ENCODE measurements at places on chromosomes 12 and 14.

GRCh38 chr12:129615001-129615400 is 288.8 kb downstream of the TMEM132D start:
- no peak for DNase-seq

DNA sequence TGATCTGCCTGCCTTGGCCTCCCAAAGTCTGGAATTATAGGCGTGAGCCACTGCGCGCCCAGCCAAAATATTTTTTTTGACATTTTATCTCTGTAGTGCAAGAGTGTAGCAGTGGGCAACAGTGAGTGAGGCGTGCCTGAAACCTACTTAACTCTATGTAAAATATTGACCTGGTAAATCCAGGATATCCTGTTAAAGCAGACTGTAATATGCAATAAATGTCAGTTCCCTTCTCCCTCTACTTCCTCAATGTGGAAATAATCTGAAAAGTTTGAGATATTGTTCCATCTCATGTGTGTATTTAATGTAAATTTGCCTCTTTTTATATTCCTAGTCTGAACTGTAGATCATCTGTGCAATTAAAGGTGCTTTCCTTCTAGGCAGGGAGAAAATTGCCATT is 9.5 kb upstream of the CDK17 start:
- no peak for DNase-seq

DNA sequence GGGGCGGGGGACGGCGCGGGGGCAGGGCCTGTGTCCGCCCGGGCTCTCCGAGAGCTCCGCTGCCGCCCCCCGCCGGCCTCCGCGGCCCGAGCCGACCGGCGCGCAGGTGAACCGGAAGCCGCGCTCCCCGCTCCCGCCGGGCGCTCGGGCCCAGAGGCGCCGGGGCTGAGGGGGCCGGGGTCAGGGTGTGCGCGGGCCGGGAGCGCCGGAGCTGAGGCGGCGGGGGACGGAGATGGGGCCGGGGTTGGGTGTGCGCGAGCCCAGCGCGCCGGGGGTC is 431 bp downstream of the HIP1R start:
- no peak for DNase-seq

DNA sequence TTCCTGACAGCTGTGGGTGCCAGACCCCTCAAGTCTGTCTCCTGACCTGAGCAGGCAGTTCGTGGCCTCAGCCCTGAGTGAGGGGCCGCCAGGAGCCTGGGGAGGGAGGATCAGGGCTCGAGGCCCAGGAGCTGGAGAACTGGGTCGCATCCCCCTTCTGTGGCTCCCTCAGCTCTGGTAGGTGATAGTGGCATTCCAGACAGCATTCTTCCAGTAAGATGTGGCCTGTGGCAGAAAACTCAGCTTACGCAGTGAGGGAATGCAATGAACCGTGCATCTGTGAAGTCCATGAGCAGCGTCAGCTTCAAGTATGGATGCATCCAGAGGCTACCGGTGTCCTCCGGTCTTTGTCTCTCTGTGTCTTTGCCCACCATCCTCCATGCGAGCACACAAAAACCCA is 28.4 kb upstream of the FBRSL1 start:
- DNase-seq, result no peak

DNA sequence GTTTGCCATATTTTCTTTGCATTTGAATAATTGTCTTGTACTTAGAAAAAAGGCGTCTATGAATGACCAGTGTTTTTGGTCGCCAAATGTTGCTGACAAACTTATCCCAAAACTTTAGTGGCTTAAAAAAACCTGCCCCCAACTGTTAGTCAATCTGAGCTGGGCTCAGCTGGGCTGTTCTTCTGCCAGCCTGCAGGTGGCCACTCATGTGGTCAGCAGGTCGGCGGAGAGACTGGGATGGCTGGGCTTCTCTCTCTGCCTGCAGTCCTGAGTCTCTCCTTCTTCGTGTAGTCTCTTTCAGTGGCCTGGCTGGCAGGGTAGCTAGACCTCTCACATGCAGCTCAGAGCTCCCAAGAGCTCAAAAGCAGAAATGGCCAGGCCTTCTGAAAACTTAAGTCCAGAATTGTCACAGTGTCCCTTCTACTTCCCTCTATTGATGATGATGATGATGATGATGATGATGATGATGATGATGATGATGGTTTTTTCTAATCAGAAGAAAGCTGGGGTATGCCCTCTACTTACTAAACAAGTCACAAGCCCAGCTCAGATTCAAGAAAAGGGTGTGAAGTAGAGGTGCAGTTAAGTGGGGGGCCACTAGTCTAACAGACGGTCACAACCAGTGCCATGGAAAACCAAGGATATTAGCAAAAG is 87.9 kb downstream of the PTPN11 start:
- no peak for DNase-seq

DNA sequence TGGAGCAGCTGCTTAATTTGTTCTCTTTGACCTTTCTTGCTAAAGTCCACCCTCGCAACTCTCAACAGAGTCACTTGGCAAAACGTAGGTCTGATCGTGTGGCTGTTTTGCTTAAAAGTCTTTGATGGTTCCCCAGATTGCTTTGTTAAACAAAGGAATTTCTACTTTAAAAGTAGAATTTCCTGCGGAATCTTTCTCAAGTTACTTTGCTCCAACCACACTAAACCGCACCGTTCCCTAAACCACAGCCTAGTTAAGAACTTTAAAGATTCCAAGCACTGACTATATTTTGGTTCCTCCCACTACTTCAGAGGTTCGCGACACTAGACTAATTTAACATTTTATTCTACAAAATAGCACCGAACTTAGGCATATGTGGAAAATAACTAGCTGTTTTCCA is 114.8 kb upstream of the FGD4 start:
- DNase-seq, result no peak

GRCh38 chr14:53004976-53005375 is 54.1 kb upstream of the FERMT2 start:
- no peak for DNase-seq

GRCh38 chr14:94441130-94441529 is 11.5 kb downstream of the SERPINA11 start:
- DNase-seq, result no peak

GRCh38 chr14:57085801-57086200 is 182.9 kb downstream of the EXOC5 start:
- no peak for DNase-seq

- DNase-seq, result no peak
Measured at GRCh38 chr12:57657744-57658143, 24.7 kb upstream of the B4GALNT1 start.

- DNase-seq, result no peak
Measured at GRCh38 chr14:89724628-89724960, 229.9 kb downstream of the EFCAB11 start.

- no peak for DNase-seq
Measured at GRCh38 chr12:104630230-104630670, 173.5 kb downstream of the CHST11 start.

GRCh38 chr12:11967376-11968047 is 103.2 kb upstream of the BCL2L14 start:
- DNase-seq, result no peak

- no peak for DNase-seq
Measured at GRCh38 chr14:101821528-101821927, 60.0 kb downstream of the PPP2R5C start.

GRCh38 chr12:42885677-42886076 is 296.1 kb upstream of the PRICKLE1 start:
- no peak for DNase-seq

DNA sequence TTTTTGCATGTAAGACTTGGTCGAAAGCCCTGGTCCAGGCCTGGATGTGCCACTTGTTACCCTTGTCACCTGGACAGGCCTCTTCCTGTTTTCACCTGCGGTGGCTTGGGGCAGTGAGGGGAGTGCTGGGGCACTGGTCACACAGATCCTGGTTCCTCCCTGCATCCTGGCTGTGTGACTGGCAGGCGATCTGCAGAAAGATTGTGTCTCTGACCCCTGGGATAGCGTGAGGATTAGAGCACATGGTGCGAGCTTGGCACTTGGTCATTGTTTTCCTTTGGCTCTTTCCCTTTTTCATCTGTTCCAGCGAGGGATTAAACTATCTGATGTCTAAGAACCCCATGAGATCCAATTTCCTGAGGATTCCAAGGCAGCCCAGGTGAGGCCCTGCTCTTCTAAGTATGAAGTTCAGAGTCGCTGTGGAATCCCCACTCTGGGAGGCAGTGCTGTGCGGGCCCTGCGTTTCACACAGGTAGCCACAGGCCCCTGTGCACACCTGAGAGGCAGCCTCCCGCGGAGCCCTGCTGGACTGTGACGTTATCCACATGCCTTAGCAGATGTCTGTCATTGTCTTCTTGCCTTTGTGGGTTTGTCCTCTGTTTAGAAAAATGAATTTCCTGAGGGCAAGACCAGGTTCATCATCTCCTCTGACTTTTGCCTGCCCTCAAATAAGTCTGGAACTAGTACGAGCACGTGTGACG is 288.4 kb downstream of the CACNA1C start:
- DNase-seq, result no peak

- no peak for DNase-seq
Measured at GRCh38 chr12:46770501-46771183, 55.2 kb downstream of the SLC38A4 start.

DNA sequence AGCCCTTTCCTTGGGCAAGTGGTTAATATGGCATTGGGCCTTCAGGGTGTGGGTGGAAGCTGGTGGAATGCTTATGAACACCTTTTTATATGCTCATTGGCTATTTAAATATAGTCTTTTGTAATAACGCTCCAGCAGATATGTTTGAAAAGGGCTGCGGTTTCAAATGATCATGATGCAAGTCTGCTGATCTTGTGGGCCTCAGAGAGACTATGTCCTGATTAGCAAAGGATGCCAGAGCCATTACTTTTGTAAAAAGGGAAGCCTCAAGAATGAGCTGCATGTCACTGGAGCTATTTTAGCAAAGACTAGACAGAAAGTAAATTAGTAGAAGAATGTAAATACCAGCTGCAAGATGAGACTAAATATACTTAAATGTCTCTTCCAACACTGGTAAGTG is 200.5 kb downstream of the GXYLT1 start:
- DNase-seq, result no peak

DNA sequence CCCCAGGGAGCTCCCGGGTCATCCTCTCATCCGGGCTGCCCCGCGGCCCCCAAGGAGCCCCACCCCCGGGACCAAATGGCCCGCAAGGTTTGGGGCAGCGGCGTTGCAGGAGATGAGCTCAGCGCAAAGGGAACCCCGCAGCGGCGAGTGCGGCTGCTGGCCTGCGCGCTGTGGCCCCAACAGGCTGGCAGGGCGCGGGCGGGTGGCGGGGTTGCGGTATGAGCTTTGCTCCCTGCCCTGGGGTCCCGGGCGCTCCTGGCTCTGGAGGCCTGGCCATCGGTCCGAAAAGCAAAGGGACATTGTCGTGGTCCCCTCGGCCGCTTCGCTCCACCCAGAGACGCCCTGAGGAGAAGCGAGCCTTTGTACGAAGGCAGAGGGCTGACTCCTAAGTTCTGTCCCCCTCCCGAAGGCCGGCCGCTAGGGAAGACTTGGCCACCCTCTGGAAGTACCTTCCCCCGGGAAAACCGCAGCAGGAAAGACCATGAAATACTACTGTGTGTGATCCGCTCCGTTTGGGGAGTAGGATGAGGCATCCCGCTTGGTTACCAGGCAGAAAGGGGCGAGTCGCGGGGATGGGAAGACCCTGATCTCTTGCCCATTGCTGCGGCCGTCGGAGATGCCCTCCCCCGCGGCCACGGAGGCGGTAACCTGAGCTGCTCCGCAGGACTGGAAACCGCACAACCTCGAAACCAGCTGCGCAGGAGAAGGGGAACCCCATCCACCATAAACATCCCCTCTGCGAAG is 620 bp upstream of the NID2 start:
- no peak for DNase-seq

DNA sequence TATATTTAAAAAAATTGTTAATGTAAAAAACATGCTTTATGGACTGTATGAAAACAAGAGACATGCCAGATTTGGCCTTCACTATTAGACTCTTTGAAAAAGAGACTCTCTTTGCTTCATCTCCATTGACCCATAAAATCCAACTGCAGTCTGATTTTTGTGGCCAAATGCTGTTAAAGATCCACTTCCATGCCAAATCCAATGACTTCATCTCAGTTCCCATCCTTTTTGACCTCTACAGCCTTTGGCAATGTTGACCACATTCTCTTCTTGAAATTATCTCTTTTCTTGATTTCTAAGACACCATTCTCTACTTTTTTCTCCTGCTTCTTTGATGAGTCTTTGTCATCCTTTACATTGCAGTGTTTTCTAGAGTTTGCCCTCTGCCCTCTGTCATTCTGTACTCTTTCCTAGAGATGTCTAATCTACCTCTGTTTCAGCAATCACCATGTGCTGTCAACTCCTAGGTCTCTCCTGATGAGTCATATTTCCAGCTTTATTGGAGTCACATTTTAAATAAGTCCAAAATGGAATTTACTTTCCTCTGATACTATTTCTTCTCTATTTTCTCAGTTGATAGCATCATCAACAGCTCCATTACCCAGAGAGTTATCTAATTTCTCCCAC is 2.4 kb downstream of the TMPRSS12 start:
- no peak for DNase-seq

DNA sequence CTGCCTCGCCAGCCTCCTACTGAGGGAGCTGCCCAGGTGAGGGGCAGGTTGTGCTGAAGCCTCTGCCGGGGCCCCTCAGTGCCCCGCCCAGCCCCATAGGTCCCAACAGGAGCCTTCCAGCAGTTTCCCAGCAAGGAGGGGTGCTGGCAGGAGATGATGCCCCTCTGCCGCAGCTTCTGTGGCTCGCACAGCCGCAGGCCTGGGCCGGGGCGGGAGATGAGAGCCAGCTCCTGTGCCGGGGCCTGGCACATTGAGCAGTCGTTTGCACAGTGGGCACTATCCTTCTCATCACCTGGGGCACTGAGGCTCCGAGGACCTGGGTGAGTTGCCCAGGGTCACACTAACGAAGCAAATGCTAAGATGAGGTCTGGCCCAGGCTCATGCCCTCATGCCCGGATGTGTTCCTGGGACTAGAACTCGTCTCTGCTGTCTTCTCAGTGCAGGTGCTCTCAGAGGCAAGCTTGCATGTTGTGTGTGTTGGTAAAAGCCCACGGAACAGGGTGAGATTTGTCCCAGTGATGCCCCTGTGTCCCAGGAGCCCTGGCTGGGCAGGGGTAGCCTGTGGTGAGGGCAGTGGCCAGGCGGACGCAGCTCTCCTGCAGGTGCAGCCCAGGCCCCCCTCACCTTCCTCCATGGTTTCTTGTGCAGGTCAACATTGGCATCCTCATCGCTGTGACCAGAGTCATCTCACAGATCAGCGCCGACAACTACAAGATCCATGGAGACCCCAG is 177.5 kb downstream of the ADGRD1 start:
- DNase-seq, result no peak

GRCh38 chr14:101034986-101035385 is 131.5 kb upstream of the RTL1 start:
- DNase-seq, result no peak

DNA sequence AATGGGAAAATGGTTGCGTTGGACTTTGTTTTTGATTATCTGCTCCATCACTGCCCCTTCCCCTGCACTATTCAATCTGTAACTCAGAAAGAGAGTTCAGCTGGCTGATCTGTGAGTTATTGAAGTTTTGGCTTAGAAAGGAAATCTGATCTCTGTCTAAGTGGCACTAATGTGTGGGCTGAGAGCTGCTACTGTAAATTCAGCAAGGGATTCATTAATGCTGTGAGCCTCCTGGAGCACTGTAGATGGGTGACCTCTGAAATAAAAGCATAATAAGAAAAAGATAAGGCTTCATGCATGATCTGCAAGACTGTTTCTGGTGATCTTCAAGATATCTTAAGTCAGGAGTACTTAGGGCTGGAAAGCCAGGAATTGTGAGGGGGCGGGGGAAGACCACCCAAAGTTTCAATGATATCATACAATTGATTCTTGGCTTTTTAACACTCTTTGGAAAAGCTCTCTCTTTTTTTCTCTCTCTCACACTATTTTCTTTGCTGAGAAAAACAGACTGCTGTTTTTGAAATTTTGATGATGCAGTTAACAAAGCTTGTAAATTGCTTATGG is 101.1 kb downstream of the C12orf75 start:
- no peak for DNase-seq

- DNase-seq, result no peak
Measured at GRCh38 chr14:34302654-34303053, 159.4 kb downstream of the SPTSSA start.

Data from stimulated activated CD8-positive, alpha-beta memory T cell treated with anti-CD3 and anti-CD28 coated beads, Interleukin-4, amount 100 ng/mL, for 1 hour (primary cell).